ENCODE measurements at places on chromosomes 4 and X.

GRCh38 chrX:70033348-70034051, 16.2 kb downstream of the AWAT2 start:
- DNase-seq = no peak

DNA sequence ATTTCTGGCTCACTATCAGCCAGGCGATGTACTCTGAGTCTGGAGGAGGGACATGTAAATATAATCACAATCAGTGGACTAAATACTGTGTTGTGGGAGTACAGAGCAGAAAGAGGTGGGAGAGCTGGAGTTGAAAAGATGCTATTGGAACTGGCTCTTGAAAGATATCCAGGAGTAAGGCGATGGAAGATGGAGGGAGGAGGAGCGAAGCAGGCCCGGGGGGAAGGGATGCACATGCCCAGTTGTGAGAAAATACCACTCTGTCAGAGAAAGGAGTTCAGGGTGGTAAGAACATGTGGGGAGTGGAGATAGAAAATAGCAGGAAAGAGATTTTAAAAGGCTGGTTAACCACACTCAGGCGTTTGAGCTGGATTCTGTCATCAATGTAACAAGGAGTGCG, 216.9 kb upstream of the ETNPPL start:
- no peak for DNase-seq

DNA sequence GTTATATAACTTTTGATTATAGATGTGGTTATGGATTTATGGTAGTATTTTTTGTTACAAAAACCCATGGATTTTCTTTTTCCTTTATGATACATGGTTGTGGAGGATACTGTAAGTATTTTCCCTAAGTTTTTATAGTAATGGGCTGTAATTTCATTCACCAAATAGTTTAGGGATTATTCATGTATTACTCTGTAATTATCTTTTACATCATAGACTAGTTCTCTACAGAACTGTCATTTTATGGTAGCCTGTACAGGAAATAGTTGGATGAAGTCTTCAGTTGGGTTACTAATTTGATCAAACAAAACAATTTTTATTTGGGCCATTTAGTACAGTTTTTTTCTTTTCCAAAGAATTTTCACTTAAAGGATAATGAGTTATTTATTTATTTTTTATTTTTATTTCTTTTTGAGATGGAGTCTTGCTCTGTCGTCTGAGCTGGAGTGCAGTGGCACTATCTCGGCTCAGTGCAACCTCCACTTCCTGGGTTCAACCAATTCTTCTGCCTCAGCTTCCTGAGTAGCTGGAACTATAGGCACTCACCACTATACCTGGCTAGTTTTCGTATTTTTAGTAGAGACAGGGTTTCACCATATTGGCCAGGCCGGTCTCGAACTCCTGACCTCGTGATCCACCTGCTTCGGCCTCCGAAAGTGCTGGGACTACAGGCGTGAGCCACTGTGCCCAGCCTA, 42.1 kb downstream of the RBPJ start:
- DNase-seq = no peak

GRCh38 chr4:86938771-86939520, 4.1 kb downstream of the AFF1 start:
- no peak for DNase-seq

DNA sequence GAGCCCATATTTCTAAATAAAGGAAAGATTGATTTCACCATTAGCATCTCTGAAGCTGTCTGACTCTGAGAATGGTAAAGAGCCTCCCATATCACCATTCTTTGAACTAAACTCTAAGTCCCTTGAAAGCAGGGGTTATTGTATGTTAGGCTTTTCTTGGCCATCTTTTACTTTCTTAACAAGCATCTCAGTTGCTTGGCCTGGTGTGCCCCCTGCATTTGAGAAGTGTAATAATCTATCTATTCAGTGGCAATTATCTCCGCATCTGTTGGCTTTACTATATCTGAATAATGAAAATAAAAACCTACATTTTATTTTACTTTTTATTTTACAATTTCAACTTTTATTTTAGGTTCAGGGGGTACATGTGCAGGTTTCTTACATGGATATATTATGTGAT, 128.3 kb upstream of the ARMCX2 start:
- no peak for DNase-seq

GRCh38 chr4:72900952-72901351, 168.6 kb downstream of the COX18 start:
- no peak for DNase-seq

DNA sequence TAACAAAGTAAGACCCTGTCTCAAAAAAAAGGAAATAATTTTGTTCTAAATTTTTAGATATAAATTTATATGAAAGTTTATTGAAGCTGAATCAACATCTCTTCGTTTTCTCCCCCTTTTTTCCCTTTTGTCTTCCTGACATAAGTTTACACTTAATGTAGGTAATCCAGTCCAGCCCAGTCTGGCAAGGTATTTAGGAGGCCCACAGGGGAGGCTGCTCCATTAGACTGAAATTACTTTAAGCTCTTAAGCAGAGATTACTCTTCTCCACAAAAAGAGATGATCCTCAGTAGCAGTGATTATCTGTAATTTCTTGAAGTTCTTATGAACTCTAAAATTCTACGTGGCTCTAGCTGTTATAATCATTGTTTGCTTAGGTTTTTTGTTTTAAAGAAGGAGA, 46.0 kb downstream of the ANXA5 start:
- no peak for DNase-seq

DNA sequence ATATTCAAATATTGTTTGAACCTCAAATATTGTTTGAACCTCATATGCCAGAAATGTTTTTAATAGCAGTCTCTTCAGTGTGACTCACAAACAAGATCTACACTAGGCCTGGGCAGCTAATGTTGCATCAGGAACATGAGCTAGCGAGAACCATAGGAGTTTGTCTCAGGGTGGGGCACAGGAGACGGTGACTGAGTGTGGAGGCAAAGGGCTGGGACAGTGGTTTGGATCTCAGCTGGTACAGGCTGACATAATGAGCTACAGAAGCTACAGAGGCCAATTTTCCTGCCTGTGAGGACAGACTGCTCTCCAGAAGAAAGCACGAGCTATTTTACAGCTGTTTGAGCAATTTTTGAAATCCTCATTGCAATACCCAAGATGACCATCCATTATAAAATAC, 224.7 kb downstream of the CENPC start:
- no peak for DNase-seq

DNA sequence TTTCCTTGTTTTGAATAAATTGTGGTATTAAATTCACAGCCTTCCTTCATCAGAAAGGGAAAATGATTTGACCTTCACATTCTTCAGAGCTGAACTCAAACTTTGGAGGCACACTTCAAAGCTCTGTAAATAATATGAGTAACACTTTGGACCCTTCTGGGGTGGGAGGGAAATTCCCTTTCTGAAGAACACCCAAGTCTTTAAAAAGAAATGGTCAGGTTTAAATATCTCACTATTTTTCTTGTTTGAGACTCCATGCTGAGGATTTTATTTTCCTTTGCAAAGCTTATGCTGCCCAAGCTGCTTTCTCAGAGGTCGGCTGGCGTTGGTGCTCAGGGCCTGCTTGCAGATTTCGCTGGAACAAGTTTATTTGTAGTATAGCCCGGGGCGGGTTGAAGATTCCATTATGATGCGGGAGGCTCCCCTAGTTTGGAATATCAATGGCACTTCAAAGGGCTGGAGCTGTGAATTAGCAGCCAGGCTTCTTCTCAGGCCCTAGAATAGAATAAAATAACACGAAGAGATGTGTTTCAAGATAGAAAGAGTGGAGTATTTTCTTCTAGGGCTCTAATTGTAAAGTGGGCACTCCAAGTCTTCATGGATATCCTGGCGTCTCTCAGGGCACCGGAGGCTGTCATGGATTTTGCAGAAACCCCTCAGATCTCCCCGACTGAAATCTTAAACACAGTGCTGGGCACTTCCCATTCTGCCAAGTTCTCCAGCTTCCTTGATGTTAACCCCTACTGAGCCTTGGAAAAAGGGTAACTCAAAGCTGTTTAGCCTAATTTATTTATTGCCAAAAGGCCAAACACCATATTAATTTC, 315.6 kb downstream of the GPAT3 start:
- no peak for DNase-seq

DNA sequence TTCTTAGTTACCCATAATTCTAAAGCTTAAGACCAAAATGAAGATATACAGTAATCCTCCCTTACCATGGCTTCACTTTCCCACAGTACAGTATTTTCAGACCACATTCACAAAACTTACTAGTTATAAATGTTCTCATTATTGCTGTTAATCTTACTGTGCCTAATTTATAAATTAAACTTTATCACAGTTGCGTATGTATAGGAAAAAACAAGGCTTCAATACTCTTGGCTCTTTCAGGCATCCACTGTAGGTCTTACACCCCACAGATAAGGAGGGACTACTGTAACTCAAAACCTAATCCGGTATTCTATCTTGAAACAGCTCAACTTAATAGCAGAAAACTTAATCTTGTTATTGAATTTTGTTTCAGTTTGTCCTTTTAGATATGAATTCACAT, 3.6 kb downstream of the HMGB2 start:
- DNase-seq = no peak

DNA sequence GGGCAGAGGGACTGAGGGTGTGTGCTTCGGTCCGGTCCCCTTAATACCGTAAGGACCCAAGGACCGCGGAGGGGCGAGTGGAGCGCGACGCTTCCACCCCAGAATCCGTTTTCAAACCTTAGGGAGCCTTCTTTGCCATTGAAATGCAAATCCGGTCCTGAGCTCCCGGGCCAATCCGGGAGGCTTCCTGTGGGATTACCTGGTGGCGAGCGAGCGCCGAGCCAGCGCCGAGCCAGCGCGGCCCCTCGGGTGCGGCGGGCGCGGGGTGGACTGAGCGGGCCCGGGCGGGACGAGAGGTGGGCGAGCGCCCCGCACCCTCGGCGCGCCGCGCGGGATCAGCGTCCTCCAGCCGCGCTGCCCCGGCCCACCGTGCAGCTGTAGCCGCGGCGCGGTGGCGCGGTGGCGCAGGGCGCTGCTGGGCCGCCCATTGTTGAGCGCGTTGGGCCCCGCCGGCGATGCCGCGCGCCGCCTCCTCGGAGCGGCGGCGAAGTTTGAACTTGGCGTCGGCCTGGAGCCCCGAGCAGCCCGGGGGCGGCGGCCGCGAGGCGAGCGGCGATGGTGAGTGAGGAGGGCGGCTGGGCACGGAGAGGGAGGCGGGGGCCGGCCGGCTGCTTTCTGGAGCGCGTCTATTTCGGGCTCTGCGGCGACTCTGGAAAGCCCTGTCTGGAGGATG, 208.7 kb downstream of the SOWAHB start:
- peak; percentile 11 for DNase-seq

DNA sequence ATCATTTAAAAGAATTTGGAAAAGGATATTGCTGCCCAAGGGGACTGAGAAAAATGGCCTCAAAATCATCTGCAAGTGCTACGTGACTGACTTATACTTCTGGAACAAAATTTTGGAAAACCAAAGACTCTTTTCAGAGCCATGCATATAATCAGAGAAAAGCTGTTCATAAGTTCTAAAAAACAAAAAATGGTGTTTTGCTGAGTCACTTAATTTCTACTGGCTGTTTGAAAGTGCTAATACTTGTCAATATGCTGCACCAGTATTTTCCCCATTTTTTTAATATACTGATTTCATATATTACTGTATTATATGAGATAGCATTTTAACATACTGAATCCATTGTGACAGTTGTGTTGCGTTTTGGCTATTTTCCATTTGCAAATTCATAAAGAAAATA, 61.5 kb upstream of the ZMAT1 start:
- DNase-seq = no peak

GRCh38 chr4:89598602-89599001, 238.4 kb downstream of the SNCA start:
- DNase-seq = no peak

DNA sequence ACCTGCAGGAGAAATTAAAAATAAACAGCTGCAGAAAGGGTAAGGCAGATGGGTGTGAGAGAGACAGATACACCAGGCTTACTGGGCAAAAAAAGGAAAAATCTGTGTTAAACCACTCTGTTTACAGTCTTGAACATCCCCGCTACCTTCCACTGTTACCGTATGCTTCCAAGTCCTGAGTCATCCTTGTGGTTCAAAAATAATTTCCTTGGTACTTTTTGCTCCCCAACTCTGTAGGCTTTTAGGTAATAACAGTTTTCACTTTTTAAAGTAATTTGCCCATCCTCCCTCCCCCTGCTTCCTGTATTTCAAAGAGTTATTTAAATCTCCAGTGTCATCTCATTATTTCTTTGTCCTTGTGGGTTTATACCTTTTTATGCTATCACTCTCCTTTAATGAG, 210.1 kb upstream of the FAT4 start:
- no peak for DNase-seq

GRCh38 chr4:168607215-168607614, 110.4 kb downstream of the PALLD start:
- DNase-seq = no peak

DNA sequence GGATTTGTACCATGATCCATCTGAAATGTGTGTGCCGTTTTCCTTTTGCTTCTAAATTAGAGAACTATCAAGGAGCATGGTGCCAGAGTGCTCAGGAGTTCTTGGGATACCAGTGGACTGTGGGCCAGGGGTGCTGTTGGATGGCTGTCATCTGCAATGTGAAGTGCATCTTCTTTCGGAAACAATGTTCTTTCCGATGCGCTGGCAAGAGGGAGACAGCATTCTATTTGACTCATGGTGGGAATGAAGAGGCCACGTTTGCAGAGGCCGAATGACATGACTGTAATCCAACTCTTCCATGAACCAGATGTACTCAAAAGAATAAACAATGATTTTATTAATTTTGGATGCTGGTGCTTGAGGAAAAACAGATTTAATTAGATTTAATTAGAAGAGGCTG, 45.5 kb downstream of the SORCS2 start:
- no peak for DNase-seq

- DNase-seq = no peak
Observed at GRCh38 chr4:52748432-52748831, 2.8 kb downstream of the ERVMER34-1 start.

- DNase-seq = no peak
Observed at GRCh38 chrX:106706466-106706865, 20.0 kb upstream of the RNF128 start.

DNA sequence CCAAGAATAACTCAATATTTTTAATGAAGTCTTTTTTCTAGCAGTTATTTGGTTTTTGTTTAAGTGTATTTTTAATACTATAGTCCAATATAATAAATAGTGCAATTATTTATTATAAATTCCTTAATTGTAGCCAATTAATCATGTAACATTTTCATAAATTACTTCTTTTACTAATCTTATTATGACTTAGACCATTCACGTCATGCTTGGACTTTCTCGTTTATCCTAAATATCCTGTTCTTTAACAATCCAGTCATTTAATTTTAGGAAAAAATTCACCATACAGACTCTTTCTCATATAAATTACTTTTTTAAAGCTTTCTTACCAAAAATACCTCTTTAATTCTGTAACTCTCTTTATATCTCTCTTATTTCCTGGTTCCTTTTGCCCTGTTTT, 350.1 kb downstream of the AR start:
- no peak for DNase-seq

DNA sequence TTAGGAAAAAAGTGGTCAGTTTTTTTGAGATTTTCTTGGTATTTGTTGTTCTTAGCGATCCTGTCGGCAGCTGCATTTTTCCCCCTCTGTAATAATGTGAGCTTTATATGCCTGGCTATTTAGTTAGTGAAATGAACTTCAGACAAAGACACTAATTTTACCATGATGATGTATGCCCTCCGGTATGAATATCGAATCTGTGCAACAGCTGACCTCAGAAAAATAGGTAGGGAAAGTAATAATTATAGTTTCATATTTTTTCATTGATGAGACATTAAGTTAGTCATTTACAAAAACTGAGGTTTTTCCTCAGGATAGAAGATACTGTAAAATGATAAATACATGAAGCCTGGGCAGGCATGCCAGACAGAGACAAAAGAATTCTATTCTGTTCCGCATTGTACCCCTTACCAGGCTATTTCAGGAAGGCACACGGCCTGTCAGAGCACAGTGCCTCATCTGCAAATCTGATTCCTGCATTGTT, 155.8 kb downstream of the SHROOM3 start:
- DNase-seq = no peak

- no peak for DNase-seq
Observed at GRCh38 chr4:67713529-67714247, 12.7 kb upstream of the UBA6 start.

All from cortex of kidney (tissue), 1 donor.